Osteocyte (in vitro differentiated cells): ENCODE measurements at places on chromosomes 11 and 22. TPM values are rescaled to one million over a fixed set of nuclear protein-coding genes. Genes with fewer than 3 reads are reported as not detected.

Gene MTA2
- total RNA-seq: 91.6 and 107 TPM in 2 replicates

Gene PRRG4
- not detected in 2 replicates for total RNA-seq

Gene VPREB3
- not detected in 2 replicates for total RNA-seq

Gene IGSF22
- not detected in 2 replicates for total RNA-seq

Gene HBD
- total RNA-seq: not detected in 2 replicates

Gene SLC6A5
- not detected in 2 replicates for total RNA-seq

Gene SYCE3
- total RNA-seq: not detected in 2 replicates

Gene KCNJ11
- total RNA-seq: not detected in 2 replicates

Gene TP53I11
- total RNA-seq: 137 and 159 TPM in 2 replicates

Gene UCP3
- total RNA-seq: 1.0 and 1.8 TPM in 2 replicates

Gene GAL3ST3
- 0.71 and 0.94 TPM in 2 replicates for total RNA-seq

Gene SCUBE1
- 0.68 and 0.91 TPM in 2 replicates for total RNA-seq

Gene KCNK4
- total RNA-seq: 0.39 and 0.43 TPM in 2 replicates

Gene OR4D5
- not detected in 2 replicates for total RNA-seq

Gene ISX
- not detected in 2 replicates for total RNA-seq

Gene HEPHL1
- total RNA-seq: not detected in 2 replicates
